Stimulated activated CD8-positive, alpha-beta memory T cell treated with anti-CD3 and anti-CD28 coated beads, Interleukin-4, amount 100 ng/mL, for 1 hour (primary cell): ENCODE measurements at places on chromosomes 6 and 20.

- DNase-seq, result no peak
These were observed 117.6 kb upstream of the TMEM170B start for GRCh38 chr6:11419763-11420453.

GRCh38 chr20:34644951-34645350 lies 31.9 kb downstream of the PIGU start:
- no peak for DNase-seq

- no peak for DNase-seq
These were observed 818 bp upstream of the TRMT11 start for GRCh38 chr6:125985522-125985921.

DNA sequence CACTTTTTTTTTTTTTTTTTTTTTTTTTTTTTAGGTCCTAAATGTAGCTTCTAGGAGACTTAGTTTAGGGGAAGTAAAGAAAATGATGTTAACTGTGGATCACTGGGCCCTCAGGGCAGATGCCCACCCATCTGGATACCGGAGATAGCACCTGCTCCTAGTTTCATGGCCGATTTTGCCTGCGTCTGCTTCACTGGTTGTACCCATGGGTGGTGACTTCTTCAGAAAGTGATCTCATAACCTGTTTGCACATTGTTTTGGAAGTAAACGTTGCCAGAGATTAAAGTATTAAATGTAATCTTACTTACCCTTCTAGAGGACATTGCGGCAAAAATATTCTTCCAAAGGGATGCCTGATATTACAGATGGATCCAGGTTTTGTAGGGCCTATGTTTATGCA lies 79.8 kb upstream of the SGK1 start:
- no peak for DNase-seq

GRCh38 chr6:80158478-80158989 lies 52.1 kb downstream of the BCKDHB start:
- no peak for DNase-seq

GRCh38 chr20:15176929-15177328 lies 839.5 kb upstream of the FLRT3 start:
- DNase-seq, result no peak

DNA sequence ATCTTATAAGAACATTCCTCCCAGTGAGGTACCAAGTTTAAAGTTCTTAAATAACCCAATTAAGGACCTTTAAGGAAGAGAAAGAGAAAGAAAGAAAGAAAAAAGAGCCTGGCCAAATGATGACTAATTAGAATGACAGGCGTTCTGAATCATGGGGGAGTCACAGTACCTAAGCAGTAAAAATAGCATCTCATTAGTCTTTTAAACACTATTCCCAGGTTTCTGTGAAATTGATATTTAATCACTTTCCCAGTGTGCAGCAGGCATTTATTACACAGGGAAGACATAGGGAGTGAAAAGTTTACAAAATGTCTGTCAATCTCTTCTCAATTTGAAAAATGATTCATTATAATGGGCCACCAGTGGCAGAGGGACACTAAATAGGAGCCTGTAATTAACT lies 251.4 kb upstream of the MANEA start:
- no peak for DNase-seq

DNA sequence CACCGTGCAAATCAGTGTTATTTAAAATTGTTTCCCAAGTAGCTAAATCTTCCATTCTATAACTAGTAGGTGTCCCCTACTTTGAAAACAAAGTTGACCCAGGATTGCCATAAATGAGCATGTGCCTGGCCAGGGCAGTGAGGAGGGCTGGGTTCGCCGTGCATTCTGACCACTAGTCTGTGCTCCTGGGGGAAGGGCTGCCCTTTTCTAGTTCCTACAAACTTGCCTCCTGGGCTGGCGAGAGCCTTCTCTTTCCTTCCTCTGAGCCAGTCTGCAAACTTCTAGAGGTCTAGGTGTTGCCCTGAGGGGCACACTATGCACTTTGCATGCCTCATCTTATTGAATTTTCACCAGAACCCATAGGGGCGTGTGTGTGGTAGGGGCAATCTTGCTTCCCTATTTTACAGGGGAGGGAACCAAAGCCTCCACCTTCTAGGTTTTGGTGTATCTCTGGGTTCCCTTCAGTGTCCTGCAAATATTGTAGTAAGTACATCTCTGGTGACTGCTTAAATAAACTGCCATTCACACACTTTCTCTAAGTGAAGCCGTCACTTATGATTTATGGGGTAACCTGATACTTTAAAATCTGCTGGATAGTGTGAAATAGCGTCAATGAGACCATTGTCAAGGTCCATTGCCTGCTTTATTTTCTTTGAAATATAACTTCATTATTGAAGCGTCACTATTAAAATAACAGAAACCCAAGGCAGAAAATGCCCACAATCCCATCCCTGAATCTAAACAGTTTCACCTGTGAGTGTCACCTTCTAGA lies 42.2 kb downstream of the CDH26 start:
- DNase-seq, result no peak
